ENCODE measurements at places on chromosomes 6 and 20.

- no peak for DNase-seq
Measured at GRCh38 chr20:50366270-50367103, 143.7 kb upstream of the PTPN1 start.

- no peak for DNase-seq
Measured at GRCh38 chr20:33914919-33915318, 78.8 kb upstream of the RALY start.

DNA sequence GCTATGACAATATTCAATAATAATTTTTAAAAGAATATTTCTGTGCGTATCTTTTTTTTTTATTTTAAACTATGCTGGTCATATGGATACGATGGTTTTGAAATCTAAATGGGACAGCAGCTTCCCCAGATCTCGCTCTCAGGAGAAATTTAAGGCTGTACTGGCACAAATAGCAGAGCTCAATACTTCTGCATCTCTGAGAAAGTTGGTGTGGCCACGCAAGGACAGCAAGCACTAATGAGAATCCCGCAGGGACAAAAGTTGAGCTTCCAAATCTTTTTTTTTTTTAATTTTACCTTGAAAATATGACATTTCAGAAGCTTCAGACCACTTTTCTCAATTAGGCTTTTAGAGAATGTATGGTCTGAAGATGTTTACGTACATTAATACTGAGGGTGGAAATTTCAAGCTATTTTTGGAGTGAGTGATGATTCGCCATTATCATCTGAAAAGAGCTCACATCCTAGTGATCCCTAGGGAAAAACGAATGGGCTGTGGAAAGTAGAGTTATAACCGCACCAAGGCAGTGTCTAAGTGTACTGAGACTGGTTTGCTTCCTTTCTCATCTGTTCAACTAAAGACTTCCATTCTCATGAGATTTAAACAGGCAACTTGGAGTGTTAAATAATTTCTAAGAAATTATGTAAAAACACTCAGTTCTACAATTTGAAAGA, 840.0 kb downstream of the C6orf118 start:
- no peak for DNase-seq

- no peak for DNase-seq
Measured at GRCh38 chr20:1803932-1804501, 91.2 kb upstream of the SIRPA start.

DNA sequence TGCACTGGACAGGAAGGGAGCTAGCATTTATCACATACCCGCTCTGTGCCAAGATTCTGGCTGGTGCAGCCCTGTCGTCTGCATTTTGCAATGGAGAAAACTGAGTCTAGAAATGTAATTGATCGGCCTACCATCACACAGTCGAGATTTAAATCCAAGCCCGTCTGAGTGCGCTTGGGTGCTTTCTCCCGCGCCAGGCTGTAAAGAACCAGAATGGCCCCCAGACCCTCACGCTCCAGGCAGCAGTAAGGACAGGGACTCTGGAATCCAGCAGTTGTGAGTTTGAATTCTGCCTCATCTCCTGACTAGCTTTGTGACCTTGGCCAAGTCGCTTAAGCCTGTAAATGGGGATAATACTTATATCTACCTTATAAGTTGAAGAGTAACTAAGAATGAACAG, 10.8 kb downstream of the DYNLRB1 start:
- DNase-seq, result no peak

DNA sequence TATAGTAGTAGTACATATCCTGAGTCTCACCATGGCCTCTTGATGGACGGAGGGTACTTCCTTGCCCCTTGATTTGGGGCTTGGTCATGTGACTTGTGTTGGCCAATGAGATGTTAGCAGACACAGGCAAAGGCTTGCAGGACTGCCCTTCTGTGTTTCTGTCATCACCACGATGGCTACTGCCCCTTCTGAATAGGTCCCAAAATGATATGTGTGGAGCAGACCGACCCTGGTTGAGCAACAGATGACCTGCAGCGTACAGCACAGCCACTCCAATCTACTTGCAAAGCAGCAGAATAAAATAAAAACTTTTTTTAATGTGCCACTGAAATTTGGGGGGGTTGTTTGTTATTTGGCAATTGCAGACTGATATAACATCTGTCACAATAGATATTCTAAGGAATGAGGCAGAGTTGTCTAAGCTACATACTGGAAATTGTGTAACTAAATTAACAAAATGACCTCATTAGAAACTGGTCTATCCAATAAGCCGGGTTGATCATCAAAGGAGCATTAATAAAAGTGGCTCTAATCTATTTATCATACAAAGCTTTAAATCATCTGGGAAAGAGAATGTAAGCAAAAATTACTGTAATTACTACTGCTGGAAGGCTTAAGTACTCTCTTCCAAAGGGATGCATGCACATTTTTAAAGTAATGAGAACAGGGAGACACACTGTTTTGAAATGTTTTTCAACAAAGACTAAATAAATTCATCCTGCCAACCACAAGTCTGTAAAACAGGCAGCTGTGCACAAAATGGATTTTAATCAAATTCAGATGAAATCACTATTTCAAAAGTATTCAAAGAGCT, 209.5 kb downstream of the KIF16B start:
- no peak for DNase-seq

- no peak for DNase-seq
Measured at GRCh38 chr20:58877976-58878360, 25.5 kb downstream of the GNAS start.

DNA sequence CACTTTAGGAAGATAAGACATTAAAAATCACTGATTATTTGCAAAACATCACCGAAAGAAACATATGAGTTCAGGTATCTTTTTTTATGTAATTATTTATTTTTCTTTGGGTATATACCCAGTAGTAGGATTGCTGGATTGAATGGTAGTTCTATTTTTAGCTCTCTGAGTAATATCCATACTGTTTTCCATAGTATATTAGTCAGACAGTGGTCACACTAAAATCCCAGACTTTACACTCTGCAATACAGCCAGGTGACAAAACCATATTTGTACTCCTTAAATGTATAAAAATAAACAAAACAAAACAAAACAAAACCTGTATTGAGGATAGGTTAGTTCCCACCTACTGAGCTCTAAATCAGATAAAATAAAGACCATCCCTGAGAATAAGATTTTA, 1024.3 kb upstream of the EYS start:
- no peak for DNase-seq

DNA sequence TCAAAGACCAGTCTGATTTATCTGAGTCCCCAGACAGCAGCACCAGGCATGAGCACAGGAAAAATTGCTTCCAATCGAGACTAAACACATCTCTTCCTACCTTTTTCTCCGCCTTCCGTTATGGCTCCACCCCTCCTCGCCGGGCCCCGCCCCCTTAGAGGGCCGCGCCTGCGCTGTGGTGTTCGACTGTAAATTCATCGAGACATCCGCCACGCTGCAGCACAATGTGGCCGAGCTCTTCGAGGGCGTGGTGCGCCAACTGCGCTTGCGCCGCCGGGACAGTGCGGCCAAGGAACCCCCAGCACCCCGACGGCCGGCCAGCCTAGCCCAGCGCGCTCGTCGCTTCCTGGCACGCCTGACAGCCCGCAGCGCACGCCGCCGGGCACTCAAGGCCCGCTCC, 8.9 kb downstream of the REM1 start:
- DNase-seq, result no peak

- no peak for DNase-seq
Measured at GRCh38 chr20:13322198-13322597, 101.1 kb downstream of the ISM1 start.

- DNase-seq, result no peak
Measured at GRCh38 chr20:57670288-57671071, 39.3 kb downstream of the PMEPA1 start.

GRCh38 chr6:137443901-137444300, 50.3 kb downstream of the OLIG3 start:
- no peak for DNase-seq

GRCh38 chr20:16395366-16395765, 177.9 kb downstream of the KIF16B start:
- DNase-seq, result no peak

DNA sequence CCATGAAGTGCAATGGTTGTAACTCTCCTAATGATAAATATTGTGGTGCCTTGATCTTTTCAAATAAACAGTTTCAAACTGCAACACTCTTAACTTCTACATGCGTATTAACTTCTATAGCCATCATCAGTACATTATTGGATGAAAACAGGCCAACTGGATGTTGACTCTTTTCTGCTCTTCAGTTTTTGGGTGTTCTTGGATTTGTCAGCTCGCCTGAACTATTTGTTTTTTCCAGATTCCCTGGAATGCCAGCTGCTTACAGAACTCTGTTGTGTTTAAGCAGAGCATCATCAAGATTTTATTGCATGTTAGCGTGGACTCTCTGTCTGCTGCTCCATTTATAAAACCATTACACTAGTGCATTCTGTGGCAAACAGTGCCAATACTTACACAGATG, 626.1 kb downstream of the HDGFL1 start:
- DNase-seq, result no peak

DNA sequence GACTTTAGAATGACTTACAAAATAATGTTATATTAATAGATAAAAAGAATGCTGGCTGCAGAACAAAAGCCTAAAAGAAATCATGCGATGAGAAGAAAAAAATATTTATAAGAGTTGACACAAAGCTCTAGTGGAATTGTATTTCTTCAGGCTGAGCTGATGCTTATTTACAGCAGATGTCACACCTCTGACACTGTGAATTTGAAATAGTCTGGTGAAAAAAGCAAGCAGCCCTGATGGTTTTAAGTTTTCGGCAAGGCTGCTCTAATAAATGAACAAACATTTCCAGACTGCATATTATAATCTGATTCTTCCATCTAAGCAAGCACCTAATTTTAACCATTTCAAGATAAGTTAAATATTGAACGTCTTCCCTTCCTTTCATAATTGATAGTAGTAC, 109.9 kb downstream of the LIN28B start:
- DNase-seq, result no peak

DNA sequence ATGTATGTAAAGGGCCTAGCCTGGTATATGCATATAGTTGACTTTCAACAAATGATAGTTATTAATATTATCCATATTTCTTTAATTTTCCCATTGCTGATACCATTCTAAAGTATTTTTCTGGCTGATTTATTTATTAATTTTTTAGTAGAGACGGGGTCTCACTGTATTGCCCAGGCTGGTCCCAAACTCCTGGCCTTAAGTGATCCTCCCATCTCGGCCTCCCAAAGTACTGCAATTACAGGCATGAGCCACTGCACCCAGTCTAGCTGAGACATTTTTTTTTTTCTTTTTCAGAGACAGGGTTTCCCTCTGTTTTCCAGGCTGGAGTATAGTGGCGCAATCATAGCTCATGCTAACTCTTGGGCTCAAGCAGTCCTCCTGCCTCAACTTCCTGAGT, 29.8 kb upstream of the MROH8 start:
- DNase-seq, result no peak

- DNase-seq, result no peak
Measured at GRCh38 chr6:30839671-30840070, 44.6 kb upstream of the DDR1 start.

- no peak for DNase-seq
Measured at GRCh38 chr6:33694401-33694931, 17.0 kb downstream of the UQCC2 start.

- peak; percentile 4 for DNase-seq
Measured at GRCh38 chr6:128235556-128235955, 284.8 kb downstream of the PTPRK start.

DNA sequence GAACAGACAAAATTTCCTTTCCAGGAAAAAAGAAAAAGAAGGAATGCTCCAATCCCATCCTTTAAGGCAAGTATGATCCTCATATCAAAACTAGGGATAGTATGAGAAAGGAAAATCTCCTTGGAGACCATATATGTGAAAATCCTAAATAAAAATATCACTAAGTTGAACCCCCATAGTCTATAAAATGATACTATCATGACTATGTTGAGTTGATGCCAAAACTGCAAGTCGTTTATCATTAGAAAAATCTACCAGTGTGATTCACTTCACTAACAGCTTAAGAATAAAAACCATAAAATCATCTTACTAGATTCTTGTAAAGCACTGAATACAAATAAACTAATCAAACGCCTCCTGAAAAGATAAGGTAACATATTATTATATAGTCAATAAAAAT, 76.6 kb upstream of the STXBP5 start:
- DNase-seq, result no peak

DNA sequence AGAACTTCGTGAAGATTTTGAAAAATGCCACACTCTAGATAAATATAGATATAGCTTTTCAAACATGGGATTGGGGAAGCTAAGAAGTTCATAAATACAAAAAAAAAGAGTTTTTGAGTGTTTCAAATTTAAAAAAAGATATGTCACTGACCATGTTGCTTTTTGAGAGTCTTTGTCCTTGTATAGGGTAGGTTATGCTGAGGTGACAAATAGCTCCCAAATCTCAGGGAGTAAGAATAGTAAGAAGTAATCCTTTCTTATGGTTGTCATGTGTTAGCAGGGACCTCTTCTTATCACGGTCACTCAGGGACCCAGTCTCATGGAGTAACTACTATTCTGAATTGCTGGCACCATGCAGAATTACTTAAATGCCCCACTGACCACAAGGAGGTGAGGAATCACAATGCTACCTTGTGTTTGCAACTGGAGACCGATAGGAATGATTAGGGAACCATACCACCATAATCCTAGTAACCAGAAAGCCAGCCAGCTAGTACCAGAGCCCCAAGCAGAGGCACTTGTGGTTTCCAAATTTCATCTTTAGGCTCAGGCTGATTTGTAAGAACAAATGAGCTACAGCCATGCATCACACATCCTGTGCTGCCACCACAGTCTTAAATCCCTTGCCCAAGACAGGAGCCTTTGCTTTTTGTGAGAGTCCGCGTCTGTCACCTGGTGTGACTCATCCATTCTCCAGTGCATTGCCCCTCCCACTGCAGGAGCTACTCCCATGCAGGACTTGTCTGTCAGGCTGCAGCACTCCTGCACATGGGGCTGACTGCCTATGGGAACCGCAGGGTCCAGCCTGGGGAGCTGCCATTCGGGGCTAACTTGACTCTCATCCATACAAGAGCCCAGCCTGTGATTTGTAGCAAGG, 42.4 kb upstream of the ADGRF4 start:
- DNase-seq, result peak; percentile 65

GRCh38 chr6:41676431-41676830, 38.2 kb downstream of the MDFI start:
- DNase-seq, result no peak

GRCh38 chr6:34112126-34112525, 33.8 kb downstream of the GRM4 start:
- DNase-seq, result no peak

GRCh38 chr20:38624084-38624483, 22.5 kb downstream of the ARHGAP40 start:
- DNase-seq, result no peak

- DNase-seq, result peak; percentile 61
Measured at GRCh38 chr6:116779573-116780164, 14.2 kb upstream of the FAM162B start.

- peak; percentile 64 for DNase-seq
Measured at GRCh38 chr6:28525496-28526039, at the start of gene GPX5. GPX5 (plus strand) TSS chr6:28525881; CDS start chr6:28526014, 133 bp downstream.

All from NB4 (cell line).